Skin of body (tissue), 3 donors: ENCODE measurements at places on chromosomes 1 and 21. TPM values are rescaled to one million over a fixed set of nuclear protein-coding genes. Genes with fewer than 3 reads are reported as not detected.

Gene LTN1
- 38.9 TPM for total RNA-seq

DNA sequence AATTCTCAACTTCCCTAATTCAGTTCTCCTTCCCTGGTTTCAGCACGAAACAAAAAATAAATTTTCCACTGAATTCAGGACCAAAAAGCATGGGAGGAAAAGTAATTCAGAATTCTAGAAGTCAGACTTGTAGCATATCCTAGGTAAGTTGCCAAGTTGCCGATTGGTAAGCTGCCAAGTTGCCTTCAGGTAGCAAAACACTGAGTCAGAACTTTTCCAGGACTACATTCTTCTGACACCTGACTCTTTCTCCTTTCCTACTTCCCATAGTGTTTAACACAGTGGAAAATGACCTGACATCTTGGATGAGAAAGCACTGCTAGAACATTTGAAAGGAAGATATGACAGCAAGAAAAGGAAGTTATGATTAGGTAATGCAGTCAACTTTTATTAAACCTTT, 322.8 kb downstream of the SPATA17 start:
- DNase-seq, result no peak

DNA sequence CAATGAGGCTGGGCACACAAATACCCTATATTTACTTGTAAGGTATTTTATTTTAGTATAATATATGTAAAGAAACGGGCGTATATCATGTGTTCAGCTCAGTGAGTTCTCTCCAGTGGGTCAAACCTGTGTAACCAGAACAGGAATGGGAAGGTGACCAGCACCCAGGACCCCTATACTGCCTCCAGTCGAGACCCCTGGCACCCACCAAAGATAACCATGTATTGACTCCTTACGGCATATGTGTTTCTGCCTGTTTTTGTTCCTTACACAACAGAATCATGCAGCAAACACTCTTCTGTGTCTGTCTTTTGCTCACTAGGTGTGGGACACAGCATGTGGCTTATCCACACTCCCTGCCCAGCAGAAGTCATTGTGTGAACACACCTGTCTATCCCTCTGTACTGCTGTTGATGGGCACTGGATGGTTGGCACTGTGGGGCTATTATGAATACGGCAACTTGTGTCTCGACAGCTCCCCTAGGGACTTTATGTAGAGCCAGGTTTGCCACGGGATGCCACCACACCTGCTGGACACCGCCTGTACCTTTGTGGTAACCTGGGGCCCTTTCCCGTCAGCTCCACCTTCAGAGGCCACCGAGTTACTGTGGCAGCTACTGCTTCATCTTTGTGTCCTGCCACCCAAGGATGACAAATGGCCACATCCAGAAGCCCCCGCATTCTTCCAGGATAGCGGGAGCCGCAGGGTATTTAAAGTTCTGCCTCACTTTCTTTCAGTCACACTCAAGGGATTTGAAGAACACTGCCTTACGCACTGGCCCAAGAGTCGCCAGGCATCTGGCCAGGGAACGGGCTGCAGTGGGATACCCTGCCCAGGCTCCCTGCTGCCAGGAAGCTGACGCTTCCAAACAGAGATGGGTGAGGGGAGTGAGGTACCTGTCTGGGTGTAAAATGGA, 23.5 kb upstream of the C2CD2 start:
- DNase-seq, result no peak

DNA sequence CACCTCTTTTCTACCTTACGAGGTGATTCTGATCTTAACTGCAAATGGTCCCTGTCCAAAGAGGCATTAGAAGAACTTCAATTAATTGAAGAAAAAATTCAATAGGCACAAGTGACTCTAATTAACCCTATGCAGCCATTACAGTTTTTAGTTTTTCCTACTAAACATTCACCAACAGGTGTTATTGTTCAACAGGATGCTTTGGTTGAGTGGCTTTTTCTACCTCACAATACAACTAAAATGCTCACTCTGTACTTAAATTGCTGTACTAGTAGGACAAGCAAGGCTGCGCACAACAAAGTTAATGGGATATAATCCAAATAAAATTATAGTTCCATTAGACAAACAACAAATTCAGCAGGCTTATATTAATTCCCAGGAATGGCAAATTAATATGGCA, 11.6 kb upstream of the PM20D1 start:
- no peak for DNase-seq
